ENCODE measurements at places on chromosomes 4 and X. TPM values are rescaled to one million over a fixed set of nuclear protein-coding genes. Genes with fewer than 3 reads are reported as not detected.

The MAGEE2 gene
- 0.99 TPM for polyA plus RNA-seq

DNA sequence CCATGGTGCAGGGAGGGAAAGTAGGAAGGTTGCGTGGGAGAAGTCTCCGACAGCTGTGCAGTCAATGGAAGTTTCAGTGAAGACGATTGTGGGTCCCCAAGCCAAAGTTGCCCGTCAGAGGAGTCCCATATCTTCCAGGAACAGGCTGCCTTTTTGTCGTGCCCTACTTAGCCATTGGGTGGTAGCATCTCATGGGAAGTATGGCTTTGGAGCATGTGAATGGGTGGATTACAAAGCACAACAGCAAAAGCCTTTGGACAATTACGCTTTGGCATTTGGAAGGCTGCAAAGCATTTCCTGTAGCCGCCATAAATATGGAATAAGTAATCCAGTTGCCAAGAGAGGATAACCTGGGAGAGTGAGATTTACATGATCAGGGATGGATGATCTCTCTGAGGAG, 300.7 kb upstream of the BOD1L1 start:
- no peak for DNase-seq

DNA sequence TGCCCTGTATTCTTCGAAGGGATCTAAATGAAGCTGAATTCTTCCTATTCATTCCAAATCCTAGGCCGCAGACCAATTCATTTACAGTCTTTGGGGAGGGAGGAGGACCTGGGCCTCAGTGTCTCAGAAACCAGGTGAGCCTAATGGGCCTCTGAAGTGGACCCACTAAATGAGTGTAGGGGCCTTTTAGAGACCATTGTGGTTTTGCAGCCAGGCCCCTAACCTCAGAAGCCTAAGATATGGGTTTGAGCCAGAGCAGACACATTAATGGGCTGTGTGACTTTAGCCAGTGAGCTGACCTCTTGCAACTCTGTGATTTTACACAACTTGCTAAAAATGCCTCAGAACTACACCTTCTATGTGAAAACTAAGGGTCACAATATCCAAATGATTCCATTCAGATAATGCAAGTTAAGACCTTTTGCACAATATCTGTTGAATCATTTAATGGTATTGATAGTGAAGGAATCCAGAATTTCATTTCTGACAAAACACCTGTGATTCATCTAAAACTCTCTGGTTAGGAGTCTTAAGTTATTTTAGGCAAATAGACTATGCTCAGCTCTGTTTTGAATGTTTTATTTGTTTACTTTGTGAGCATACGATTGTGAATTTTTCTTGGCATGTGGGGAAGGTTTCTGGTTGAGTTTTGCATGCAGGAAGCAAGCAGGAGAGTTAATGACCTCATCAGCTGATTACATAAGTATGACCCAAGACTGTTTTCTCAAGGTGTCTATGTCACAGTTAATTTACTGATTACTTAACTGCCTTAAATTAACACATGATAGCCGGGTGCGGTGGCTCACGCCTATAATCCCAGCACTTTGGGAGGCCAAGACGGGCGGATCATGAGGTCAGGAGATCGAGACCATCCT, 75.0 kb downstream of the EVC start:
- DNase-seq, result no peak

The ING2 gene
- 25.4 TPM for polyA plus RNA-seq

GRCh38 chrX:78796916-78797315, 49.4 kb downstream of the LPAR4 start:
- DNase-seq, result no peak

DNA sequence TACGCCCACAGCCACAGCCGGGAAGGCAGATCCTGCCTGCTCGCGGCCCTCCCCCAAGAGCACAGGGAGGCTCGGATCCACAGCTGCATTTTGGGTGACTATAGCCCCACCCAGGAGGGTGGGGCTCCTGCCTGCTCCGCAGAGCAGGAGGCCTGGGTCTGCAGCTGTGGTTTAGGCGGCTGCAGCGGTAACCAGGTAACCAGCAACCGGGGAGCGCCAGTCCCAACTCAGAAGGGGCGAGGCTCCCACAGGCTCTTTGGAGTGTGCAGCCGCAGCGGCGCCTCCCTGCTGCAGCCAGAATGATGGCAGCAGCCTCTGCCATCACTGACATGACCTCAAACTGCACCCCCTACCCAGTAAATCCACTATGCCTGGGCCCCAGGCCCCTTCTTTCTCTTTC, 148.0 kb upstream of the F9 start:
- no peak for DNase-seq

DNA sequence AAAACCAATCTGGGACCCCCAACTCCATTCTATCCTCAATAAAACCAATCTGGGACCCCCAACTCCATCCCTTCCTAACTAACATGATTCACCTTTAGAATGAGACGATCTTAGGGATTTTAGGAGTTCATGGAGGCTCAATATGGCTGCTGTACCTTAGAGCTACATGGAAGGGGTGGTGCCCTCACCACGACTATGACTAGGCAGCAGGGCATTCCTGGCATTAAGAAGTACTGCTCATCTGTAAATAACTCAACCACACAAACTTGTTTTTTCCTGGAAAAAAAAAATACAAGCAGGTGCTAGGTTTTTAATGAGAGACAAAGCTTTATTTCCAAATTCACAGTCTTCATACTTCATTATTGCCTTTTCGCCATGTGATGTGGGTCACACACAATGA, 346.5 kb upstream of the FAT1 start:
- no peak for DNase-seq

DNA sequence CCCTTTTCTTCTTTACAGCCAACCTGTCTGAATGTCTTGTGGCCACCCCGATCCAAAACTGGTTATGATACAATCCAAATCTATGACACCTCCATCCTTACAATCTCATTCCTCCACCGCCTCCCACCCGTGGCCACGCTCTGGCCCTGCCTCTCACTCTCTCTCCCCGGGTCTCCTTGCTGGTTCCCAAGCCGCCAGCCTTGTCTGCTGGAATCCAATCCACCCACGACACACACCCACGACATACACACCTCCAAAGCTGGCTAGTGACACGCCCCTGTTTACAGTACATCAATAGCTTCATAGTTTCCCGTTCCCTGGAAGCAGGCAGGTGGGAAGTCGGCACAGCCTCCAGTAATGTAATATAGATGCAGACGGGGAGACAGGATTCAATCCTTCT, 99.0 kb downstream of the WFS1 start:
- DNase-seq, result no peak

GRCh38 chr4:113823291-113823659, 61.7 kb upstream of the CAMK2D start:
- no peak for DNase-seq

- no peak for DNase-seq
Observed at GRCh38 chrX:71634366-71634765, 16.1 kb upstream of the CXCR3 start.

- no peak for DNase-seq
Observed at GRCh38 chrX:106170318-106170717, 2.2 kb downstream of the PWWP3B start.

DNA sequence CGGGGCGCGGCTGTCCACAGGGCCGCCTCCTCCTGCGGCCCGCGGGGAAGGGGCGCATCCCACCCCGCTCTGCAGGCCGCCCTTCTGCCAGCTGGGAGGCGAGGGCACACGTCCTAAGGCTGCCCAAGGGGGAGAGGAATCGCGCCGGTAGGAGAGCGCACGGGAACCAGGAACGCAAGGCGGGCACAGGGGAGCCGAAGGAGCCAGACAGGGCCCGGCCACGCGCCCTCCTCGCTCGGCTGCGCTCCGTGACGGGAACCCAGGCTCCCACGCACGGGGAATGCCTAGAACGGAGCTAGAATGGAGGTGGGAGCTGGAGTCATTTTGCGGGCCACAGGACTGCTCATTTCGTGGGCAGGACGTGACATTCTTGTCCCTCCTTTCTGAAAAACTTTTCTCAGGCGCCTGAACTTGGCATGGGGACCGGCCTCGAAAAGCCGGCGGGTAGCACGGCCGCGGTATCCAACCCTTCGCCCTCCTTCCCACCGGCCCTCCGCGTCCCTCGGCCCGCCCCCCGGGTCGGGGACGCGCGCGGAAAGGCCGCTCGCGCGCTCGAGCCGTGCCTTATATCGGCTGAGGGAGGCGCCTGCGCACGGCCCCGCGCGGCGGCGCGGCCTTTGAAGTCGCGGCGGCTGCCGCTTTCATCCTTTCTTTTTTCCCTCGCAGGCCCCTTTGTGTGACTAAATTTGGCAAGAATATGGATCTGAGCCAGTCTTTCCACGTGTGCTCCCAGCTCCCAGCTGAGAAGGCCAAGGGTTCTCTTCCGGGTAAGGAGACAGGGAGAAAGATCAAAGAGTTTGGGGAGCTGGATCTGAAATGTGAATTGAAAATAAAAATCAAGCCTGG, 4.2 kb upstream of the LEF1 start:
- DNase-seq, result no peak

The CXCR3 gene
- 0.17 TPM for polyA plus RNA-seq

GRCh38 chrX:30863974-30864373, 25.1 kb downstream of the TAB3 start:
- DNase-seq, result no peak

The SCARB2 gene
- 235 TPM for polyA plus RNA-seq

- no peak for DNase-seq
Observed at GRCh38 chrX:123291623-123292022, 107.5 kb downstream of the GRIA3 start.

DNA sequence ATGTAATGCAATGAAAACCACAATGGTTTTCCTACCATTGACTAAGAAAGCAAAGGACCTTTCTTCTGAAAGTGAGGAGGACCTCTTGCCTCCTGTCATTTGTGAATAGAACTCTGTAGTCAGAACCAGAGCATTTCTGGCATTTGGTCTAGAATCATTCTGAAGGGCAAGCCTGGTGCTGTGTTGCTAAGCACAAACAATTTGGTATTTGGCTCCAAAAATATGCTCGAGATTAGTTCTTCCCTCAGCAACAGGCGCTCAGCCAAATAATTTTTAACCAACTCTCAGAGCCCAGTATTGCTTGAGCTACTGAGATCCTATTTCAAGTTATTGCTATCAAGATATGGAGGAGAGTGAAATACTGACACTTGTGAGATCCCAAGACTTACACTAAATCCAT, 71.0 kb downstream of the SNCA start:
- no peak for DNase-seq

DNA sequence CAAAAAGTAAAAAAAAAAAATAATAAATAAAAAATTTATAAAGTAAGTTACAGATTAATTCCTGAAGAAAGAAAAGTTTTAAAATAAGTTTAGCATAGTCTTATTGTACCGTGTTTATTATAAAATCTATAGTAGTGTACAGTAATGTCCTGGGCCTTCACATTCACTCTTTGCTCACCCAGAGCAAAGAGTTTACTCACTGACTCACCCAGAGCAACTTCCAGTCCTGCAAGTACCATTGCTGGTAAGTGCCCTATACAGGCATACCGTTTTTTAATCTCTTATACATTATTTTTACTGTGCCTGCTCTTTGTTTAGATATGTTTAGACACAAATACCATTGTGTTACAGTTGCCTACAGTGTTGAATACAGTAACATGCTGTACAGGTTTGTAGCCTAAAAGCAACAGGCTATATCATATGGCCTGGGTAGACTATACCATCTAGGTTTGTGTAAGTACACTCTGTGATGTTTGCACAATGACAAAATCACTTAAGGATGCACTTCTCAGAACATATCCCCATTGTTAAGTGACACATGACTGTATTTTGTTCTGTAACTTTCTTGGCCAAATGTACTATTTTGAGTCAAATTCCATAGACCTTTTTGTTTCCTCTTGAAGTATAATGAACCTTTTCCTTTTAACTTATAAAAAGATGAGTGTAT, 199.0 kb upstream of the NUDT6 start:
- DNase-seq, result no peak

DNA sequence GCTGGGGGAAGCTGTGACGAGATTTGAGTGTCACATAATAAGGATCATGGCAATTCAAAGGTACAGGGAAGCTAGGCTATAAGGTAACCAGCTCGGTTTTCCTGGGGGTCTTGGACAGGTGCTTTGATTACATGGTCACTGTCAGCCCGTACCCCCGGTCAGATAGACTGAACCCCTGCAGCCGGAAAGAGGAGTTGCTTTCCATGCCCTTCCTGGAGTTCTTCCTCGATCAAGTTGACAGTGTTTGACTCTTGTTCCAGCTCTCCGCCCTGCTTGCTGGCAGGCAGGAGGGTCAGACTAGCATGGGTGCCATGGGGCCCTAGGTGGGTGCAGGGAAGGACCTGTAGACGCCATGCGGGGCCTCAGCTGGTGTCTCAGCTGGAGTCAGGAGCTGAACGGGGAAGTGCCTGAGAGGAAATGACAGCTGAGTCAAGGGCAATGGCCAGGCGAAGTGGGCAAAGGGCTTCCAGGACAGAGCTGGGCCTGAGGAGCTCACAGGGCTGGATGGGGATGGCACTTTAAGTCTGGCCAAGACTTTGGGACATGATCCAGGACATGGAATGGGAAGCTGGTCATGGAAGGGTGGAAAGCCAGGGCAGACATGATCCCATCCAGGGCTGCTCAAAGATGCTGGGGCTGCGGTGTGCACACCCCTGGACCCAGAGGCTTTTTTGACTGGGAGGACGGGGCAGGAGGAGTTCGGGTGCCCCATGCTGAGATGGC, 1.6 kb downstream of the TMEM187 start:
- no peak for DNase-seq

DNA sequence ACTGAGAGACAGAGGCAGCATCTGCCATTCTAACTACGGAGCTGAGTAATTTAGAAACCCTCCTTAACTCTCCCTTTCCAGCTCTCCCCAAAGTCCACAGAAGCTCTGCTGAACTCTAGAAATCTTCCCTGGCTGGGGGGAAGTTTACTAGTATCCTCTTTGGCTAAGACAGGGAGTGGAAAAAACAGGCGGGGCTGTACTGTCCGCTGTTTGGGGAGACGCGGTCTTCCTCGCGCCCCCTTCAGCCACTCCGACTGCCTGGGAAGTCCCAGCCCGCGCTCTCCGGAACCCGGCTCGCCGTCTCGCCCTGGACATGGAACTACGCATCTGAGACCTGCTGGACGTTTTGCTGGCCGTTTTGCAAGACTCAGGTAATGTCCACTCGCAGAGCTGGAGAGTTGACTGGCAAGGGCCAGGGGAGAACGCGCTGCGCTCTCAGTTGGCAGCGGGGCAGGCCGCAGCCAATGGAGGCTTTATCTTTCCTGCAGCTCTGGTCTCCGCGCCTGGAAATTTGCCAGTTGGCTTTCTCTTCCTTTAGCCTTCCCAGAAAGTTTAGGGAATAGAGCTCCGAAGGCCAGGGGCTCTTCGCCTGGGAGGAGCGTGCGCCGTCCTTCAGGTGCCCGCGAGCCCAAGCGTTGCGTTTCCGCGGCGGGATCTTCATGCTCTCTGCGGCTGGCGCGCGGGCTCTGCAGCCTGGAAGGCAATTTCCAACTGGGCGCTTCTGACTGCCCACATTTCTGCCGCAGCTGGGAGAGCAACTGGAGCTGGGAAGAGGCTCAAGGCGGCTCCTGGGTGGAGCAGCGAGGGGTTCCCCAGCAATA, 892 bp downstream of the IL1RAPL2 start:
- DNase-seq, result peak; percentile 37

DNA sequence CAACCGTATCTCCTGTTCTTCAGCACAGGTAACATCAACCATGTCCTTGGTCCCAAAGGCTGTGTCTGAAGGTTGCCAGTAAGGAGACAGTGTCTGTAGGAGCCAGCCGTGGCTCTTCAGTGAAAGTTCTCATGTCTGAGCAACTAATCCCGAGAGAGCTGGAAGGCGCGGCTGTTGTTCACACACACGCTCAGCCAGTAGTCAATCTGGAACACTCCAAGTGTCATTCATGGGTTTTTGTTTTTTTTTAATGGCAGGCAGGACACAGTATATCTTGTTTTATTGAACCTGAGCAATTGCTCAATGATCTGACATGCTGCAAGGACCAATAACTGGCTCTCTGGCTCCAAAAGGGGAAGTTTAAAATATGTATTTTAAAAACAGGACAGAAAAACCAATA, 48.4 kb upstream of the MAP3K15 start:
- DNase-seq, result no peak

- DNase-seq, result no peak
Observed at GRCh38 chr4:170336238-170336775, 246.6 kb upstream of the AADAT start.

The ESX1 gene
- polyA plus RNA-seq, result not detected
